Fibroblast of villous mesenchyme (primary cell): ENCODE measurements at places on chromosomes 11 and 22. TPM values are rescaled to one million over a fixed set of nuclear protein-coding genes. Genes with fewer than 3 reads are reported as not detected.

- DNase-seq = no peak
Measured at GRCh38 chr22:49243335-49243734, 584.3 kb downstream of the BRD1 start.

DNA sequence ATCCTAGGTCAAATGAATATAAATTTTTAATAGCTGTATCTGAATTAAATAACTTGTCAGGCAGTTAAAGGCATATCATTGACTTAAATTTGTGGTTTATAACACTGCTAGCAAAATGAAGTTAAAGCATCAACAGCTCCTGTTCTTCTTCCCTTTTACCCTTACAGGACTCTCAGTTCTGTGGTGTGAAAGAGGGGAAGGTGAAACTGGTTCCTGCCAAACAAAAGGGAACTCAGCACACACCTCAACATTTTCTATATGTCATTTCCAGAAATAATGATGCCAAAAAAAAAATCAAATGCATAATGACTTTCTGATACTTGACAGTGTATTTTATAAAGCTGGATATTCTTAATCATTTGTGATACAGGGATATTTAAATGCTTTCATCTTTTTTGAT lies 21.2 kb downstream of the ARL14EP start:
- no peak for DNase-seq

DNA sequence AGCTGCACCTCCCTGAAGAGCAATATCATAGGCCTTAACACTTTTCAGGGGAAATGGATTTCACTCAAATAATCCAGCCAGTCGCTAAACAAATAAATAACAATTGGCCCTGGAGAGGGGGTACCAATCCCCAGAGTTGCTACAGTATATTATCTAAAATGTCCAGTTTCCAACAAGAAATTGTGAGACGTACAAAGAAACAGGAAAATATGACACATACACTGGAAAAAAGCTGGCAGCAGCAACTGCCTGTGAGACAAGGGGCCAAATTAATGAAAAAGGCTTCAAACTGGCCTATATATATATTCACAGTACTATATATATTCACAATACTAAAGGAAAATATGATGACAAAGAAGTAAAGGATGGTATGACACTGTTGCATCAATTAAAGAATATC lies 4.0 kb downstream of the NF2 start:
- no peak for DNase-seq

- no peak for DNase-seq
Measured at GRCh38 chr22:40684728-40685127, 5.4 kb downstream of the MCHR1 start.

GRCh38 chr11:35088676-35089075 lies 50.3 kb upstream of the CD44 start:
- no peak for DNase-seq

DNA sequence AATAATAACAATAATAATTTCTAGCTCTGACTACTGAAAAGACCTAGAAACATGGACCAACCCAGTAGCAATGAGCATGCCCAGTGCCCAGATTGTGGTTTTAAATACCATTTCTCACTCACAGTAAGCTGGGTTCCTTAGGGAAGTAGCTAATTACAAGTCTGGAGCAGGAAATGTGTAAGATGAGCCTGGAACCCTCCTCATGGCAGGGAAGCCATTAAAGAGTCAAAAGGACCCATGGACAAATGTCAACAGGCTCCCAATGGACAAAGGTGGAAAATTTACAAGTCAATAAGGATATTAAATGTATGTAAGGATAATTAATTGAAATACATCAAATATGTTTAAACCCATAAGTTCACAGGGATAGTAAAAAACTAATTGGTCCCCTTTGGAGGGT lies 10.6 kb upstream of the CSNK2A3 start:
- DNase-seq = no peak

The NAALAD2 gene
- total RNA-seq = 1.9 and 2.2 TPM in 2 replicates

The CLTCL1 gene
- 9.5 and 16.4 TPM in 2 replicates for total RNA-seq

The MMP26 gene
- not detected in 2 replicates for total RNA-seq
